Stimulated activated CD4-positive, alpha-beta T cell treated with anti-CD3 and anti-CD28 coated beads, Interleukin-1b, Interleukin-23, amount 100 ng/mL, for 1 hour (primary cell): ENCODE measurements at places on chromosomes 4 and X.

DNA sequence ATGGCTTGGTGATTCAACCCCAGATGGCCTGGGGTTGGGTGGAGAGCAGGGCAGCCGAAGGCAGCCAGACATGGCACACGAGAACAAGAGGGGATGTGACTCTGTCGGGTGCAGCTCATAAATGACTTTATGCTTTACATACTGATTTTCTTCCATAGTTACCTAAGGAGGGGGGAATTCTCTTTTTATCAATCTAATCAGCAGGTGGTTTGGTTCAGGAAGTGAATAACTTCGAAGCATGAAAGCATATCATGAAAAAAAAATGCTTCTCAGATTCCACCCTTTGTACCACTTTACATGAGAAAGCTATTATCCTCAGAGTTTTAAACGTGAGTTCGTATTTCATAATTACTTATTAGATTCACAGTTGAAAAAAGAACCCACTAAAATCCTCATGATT, 908.9 kb upstream of the LCORL start:
- DNase-seq = no peak

DNA sequence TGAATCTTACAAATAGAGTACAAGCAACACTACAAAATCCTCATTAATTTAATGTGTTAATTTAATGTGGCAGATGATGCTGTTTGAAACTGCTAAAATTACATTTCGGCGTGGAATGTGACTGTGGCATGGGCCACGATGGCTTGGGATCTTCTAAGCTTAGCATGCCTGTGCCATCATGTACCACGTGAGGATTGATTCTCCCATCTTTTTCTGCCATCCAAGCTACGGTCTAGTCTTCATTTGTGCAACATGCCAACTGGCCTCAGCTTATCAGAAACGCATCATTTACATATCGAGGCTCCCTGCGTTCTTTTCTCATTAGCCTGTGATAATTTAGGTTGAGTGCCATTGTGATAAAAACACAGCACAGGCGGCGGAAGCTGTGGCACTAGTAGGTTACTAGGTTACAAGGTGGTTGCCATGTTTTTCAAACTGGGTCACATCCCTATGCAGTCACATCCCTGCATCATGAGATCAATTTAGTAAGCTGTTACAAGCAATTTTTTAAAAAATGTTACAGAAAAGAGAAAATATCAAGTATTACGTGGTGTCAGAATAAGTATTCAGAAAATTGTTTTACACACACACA, 189.9 kb upstream of the RBPJ start:
- DNase-seq = no peak

GRCh38 chrX:119942831-119943184, 743 bp downstream of the NKAP start:
- no peak for DNase-seq

DNA sequence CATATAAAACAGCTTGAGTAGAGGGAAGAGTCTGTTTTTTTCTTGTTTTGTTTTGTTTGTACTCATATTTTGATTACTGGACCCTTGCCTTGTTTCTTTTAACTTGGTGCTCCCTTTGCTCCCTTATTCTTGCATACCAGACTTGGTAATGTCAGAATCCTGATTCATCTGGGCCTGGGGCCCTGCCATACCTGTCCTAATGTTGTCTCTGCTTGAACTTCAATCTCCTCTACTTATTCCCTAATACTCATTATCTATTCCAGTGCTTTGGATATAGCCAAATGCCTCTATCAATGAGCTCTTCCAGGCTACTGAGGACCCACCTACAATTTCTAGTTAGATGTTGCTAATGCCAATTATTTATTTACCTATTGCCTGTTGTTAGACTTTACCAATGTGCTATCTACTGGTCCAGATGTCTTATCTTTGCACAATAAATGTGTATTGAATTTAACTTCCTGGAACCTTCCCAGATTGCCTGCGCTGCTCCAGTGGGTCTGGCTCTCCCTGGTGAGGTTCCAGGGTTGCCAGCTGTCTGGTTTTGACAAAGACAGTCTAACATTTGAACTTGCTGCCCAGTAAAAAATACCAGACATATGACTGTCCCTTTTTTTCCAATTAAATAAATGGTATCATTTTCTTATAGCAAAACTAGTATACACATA, 64.4 kb upstream of the ACSL4 start:
- no peak for DNase-seq

DNA sequence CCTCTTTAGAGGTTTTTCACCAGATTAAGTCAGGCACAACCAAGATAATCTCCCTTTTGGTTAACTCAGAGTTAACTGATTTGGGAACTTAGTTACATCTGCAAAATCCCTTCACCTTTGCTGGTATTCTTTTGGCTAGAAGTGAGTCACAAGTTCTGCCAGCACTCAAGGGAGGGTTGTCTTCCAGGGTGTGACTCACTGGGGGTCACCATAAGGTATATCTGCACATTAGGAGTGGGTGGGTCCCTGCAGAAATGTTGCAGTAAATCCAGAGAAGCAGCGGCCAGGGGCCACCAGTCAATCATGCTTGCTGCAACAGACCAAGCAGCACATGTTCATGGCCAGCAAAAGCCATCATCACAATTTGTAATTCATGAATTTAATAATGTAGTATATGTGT, 59.8 kb upstream of the MAML3 start:
- no peak for DNase-seq
